ENCODE measurements at places on chromosomes 3 and 15.

DNA sequence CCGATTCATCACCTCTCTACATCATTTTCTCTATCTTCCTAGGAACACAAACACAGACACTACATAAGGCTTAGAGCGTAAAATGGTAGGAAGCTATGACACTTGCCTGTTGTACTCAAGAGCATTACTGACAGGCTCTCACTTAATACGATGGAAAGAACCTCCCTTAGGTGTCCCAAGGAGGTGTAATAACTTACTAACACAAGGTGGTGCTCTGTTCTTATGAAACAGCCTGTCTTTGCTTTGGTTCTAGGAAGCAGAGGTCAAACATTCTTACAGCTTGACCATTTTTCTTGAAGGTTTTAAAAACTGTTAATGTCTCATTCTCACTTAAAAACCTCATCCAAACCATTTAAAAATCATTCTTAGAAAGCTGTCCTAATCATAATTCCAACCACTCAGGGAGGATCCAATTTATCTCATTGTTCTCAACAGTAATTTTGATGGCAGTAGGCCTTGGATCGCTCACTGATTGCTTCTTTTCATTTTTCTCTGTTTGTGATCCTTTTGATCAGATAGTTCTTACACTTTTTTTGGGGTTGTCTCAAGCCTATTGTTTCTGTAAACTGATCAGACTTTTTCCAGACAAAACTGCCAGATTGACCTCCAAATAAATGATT is 317.8 kb upstream of the AGTR1 start:
- DNase-seq, result no peak

DNA sequence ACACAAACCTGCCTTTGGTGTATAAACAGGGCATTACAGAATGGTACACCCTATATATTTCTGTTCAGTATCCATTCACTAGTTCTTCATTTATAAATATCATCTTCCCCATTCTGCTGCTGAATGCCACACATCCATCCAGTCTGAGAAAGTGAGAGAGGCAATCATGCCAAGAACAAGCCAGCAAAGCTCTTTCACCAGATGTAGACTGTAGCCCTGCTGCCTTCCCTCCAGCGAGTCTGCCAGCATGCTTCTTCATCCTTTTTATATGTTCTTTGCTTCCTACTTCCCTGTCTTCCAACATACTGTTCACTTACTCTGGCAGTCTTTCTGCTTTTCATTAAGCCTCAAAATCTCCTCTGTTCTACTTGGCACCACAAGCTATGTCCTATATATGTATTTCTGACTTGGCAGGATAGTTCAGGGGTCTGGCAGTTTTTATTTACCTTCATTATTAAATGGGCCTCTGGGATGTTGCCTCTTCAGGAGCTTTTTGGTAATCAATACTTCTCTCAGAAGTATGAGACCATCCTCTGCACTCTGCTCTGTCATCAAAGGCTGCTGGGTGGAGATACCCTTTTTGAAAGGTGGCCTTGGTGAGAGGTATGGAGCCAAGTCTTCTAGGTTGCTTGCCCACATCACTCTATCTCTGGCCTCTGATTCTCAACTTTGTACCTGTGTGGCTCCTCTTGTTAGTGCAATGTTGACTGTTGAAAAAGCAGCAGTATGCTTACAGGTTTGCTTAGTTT is 48.6 kb downstream of the CHP1 start:
- DNase-seq, result no peak

- DNase-seq, result no peak
Observed at GRCh38 chr3:172210355-172210754, 171.0 kb downstream of the FNDC3B start.

DNA sequence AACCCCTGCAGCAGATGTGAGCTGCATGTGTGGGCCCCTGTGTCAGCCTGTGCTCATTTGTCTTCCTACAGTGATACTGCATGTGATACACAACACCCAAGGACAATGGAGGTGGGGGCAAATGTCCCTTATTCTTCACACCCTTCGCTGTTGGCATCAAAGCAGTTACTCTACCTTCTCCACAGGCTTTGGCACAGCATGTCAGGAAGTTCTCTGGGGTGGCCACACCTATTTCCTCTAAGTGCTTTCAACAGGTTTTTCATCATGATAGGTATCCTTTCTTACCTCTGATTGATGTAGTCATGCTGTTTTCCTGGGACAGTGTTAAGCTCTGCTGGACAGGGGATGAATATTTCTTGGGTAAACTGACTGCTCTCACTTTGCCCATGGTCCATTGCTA is 29.5 kb downstream of the ZNF662 start:
- DNase-seq, result no peak

- DNase-seq, result no peak
Observed at GRCh38 chr15:51266656-51267050, 71.7 kb downstream of the CYP19A1 start.

DNA sequence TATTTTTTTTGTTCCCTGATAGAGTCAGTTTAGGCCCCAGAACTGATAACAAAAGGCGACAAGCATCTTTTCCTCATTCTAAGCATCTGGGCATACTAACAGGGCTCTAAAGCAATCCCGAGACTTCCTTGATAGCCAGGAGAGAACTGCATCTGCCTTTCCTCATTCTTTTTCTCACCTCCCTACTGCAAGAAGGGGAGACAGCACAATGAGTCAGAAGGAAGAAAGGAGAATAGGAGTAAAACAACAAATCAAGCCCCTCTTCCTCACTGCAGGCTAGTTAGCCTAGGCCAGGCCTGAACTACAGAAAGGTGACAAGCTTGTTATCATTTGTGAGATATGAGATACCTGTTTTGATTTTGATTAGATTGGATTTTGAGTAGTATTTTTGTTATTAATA is 97.9 kb downstream of the NAALADL2 start:
- DNase-seq, result no peak

- no peak for DNase-seq
Observed at GRCh38 chr3:12891985-12892839, 50.8 kb upstream of the RPL32 start.

- no peak for DNase-seq
Observed at GRCh38 chr3:194906970-194907629, 221.4 kb downstream of the FAM43A start.

DNA sequence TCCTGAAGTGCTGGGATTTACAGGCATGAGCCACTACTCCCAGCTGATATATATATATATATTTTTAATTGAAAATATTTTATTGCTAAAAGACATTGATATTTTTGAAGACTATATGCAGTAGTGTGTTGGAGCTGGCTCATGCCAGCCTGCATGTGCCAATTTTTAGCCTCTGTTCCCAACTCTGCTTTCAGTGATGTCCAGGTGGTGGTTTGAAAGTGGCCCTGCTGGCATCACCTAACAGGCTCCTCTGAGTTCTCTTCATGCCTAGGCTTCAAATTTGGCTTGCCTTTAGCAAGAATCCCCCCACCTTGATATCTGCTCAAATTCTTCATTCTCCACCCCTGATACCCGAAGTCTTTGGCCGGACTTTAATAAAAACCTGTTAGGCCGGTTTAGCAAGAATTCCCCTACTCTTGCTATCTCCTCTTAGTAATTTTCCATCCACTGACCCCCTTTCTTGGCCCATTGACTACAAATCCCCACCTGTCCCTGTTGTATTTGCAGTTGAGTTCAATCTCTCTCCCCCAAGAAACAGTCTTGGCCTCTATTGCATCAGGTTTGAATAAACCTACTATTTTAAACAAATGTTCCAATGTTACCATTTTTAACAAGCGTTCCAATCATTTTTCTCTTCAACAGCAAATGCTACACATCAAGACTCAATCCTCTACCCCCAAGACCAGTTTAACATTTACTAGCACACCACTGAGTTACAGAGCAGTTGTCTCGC is 23.9 kb upstream of the CTSH start:
- DNase-seq, result no peak

GRCh38 chr3:146537603-146538002 is 6.8 kb downstream of the PLSCR1 start:
- no peak for DNase-seq

DNA sequence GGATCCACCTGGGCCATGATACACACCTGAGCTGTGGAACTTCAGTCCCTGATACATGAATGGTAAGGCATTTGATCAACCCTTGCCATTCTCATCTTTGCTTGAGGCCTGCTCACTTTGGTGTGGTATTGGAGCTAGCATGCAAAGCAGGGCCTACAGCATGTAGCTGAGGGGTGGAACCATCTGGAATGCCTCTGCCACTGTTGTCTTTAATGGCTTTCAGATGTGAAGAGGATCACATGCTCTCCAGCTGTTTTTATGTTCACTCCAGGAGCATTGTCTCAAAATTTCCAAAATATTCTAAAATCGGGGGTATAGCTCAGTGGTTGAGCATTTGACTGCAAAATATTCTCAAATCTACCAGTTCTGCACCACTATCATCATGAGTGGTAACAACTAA is 64.4 kb upstream of the PHLDB2 start:
- no peak for DNase-seq

- no peak for DNase-seq
Observed at GRCh38 chr3:22101811-22102210, 350.8 kb upstream of the ZNF385D start.

DNA sequence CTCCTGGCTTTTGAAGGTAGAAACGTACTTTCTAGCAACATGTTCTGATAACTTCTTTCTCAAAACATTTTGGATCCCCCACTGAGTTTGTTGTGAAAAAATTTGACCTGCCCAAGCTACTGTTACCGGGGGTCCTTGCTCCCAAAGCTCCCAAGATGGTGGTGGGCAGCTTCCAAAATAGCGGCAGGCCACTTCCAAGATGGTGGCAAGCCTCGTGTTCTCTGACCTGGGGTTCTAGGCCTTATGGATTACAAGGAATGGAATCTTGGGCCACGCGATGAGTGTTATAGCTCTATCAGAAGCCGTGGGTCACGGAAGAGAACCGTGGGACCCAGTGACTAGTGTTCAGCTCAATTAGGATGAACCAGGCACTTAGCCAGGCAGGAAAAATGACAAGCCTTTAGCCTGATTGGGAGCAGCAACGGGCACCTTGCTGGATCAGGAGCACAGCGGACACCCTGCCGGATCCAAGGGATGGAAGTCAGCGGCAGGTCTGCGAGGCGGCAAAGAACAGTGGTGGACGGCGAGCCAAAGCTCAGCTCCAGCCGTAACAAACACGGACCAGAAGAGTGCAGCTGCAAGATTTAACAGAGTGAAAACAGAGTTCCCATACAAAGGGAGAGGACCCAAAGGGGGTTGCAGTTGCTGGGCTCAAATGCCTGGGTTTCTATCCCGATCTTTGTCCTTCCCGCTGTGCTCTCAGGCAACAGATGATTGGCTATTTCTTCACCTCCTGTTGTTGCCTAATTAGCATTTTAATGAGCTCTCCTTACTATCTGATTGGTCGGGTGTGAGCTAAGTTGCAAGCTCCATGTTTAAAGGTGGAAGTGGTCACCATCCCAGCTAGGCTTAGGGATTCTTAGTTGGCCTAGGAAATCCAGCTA is 133.3 kb downstream of the WDR72 start:
- no peak for DNase-seq

GRCh38 chr15:63258658-63259057 is 18.7 kb upstream of the APH1B start:
- no peak for DNase-seq

DNA sequence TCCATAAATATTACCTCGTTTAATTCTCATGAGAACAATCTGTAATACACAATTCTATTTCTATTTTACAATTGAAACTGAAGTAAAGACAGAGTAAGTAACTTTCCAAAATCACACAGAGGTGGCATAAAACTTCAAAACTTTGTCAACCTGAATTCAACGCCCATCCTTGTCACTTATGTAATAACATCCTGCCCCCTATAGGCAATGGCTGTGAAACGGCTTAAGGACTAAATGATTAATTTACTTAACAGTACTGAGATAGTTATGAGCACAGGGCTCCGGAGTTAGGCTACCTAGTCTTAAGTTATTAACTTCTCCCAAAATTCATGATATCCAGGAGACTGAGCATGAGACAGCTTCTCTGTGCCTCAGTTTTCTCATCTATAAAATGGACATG is 293.1 kb upstream of the CHRM5 start:
- DNase-seq, result no peak

DNA sequence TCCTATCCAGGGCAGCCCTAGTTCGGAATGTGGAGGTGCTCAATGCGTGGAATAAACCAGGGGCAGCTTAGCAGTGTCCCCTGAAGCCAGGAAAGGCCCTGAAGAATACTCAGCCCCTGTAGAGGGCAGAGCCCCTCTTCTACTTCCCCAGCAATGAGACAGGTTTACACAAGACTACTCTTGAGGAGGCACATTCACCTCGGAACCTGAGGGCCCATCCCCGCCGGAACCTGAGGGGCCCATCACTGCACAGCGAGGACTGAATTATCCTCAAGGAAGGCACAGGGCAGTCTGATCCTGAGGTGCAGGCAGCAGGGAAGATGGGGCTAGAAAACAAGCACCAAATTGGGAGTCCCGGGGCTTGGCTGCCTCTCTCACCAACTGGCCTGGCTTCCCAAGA is 22.2 kb downstream of the CCDC13 start:
- DNase-seq, result no peak
